Fibroblast of skin of left quadriceps (primary cell): ENCODE measurements at places on chromosomes 16 and 17.
A peak's percentile ranks its signal among the peaks of the same experiment; 100 is the strongest.

GRCh38 chr17:12927541-12928425, 90.0 kb downstream of the ELAC2 start:
- DNase-seq, result peak; percentile 5

- DNase-seq, result no peak
Measured at GRCh38 chr17:62741290-62741689, 66.8 kb downstream of the MARCHF10 start.

- no peak for DNase-seq
Measured at GRCh38 chr16:19666477-19666876, 51.5 kb downstream of the KNOP1 start.

DNA sequence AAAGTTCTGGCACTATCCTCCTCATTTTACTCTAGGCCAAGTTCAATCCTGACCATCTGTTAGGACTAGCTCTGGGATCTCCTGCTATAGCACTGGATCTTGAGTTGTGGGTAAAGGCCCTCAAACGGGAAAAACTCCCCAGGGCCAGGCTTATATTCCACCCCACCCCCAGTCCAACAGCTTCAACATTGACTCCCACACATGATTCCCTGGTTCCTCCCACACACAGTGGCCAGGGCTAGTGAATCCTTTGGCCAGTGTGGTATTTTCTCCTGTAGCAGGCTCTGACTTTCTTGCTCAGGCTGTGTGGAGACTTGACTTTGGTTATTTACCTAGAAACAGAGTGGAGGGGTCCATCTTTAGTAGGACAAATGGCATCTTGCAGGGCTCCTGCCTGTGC, 10.3 kb upstream of the AKAP10 start:
- no peak for DNase-seq

GRCh38 chr17:36609498-36609862, 8.1 kb downstream of the MRM1 start:
- no peak for DNase-seq

DNA sequence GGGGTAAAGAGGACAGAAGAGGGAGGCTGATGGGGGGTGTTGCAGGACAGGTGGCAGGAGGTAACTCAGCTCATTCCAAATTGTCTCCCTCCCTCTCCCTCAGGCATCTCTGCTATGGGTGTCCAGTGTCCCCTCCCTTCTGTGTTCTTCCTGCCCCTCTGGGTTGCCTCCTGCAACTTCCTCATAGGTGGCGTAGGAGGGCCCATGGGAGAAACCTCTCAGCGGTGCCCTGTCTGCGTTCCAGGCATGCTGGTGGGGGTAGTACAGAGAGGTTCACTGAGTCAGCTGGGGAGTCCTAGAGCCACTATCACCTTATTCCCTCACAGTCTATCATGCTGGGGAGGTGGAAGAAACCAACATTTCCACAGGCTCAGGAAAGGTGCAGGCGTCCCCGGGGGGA, 14.7 kb upstream of the ODF4 start:
- no peak for DNase-seq

- no peak for DNase-seq
Measured at GRCh38 chr16:50066482-50067289, 916 bp downstream of the HEATR3 start.

GRCh38 chr17:28328325-28328724, 6.9 kb downstream of the IFT20 start:
- no peak for DNase-seq

DNA sequence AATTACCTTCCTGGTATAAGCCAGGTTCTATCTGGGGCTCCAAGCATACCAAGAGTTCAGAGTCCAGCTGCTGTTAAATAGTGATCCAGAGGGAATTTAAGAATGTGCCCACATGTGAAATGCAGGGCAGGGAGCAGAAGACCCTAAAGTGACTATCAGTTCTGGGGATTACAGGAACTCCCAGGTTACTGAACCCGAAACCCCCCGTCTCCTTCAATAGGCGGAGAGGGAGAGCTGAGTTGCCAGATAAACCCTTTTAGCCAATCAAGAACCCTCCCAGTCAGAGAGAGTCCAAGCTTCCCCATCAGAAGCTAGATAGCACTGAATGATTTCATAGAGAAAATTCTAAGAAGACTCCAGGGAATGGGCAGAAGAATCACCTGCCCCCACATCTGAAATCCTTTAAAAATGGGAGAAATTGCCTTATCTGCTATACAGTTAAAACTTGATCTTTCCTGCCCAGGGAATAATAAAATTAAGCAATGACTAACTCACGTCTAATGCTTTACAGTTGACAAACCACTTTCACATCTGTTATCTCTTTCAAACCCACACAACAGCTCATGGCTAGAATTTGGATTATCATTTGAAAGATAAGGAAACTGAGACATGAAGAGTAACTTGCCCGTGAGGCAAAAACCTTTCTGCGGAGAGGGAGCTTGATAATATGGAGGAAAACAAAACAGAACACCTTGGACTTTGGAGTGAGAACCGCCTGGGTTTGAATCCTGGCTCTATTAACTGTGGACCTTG, 10.2 kb downstream of the NOG start:
- no peak for DNase-seq

DNA sequence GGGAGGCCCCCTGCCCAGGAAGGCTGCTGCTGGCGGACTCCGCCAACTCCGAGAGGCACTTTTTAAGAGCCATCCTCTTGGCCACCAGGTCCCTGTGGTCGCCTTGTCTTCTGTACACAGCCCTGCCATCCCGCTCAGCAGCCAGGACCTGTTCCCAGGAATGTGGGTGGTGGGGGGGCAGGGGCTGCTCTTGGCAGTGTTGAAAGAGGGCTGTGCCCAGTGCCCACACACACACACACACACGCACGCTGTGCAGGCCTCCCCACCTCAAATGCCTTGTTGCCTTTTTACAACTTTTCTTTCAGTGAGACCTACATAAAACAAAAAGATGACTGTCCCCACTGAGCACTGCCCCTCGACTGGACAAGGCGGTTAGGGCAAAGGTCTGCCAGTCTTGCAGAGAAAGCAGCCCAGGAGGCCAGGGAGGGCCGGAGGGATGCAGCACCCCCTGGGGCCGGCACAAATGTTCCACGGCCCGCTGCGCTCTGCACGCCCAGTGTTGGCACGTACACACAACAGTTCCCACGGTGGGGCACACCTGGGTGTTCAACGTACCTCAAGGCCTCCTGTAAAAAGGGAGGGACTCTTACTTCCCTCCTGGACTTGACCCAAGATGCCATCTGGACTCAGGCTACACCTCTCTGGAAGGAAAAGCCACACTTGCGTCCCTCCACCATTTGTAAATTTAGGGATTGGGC, 18.5 kb upstream of the PITPNA start:
- DNase-seq, result no peak

DNA sequence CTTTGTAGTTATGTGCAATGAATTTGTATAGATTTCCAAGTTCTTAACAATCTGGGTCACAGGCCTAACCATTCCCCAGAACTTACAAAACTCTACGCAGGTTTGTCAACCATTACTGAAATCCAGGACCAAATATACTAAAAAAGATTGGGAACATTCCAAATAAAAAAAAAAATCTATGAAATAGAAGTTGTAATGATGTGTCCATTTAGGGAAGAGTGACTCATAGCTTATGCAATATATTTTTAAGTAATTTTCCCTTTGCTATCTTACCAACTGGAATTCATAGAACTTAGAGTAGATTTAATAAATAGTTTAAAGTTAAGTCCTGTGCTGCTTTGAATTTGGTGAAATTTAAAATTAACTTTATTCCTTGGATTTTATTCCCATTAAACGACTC, 393.2 kb downstream of the PMP22 start:
- no peak for DNase-seq

- DNase-seq, result no peak
Measured at GRCh38 chr16:80611171-80611929, 70.6 kb downstream of the DYNLRB2 start.

GRCh38 chr17:59483860-59484259, 81.5 kb upstream of the DHX40 start:
- DNase-seq, result no peak

- no peak for DNase-seq
Measured at GRCh38 chr16:5381481-5381880, 283.9 kb upstream of the EEF2KMT start.

DNA sequence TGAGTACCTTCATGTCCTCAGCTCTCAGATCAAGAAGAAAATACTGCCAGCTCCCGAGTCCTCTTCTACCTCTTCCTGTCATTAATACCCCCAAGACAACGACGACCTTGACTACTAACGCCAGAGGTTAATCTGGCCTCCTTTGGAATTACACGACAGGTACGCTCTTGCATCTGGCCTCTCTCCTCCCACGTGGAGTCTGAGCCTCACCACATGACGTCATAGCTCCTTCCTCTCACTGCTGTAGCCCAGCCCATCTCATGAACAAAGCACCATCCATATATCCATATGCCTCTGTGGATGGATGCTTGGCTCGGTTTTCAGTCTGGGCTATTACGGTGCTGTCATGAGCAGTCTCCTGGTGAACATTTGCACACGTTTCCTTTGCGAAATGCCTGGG, 110.2 kb upstream of the TNRC6C start:
- no peak for DNase-seq

GRCh38 chr17:14301279-14302090, 604 bp downstream of the HS3ST3B1 start:
- no peak for DNase-seq

- DNase-seq, result no peak
Measured at GRCh38 chr16:73233329-73233765, 185.4 kb upstream of the ZFHX3 start.

GRCh38 chr17:12743046-12743445, 46.3 kb upstream of the ARHGAP44 start:
- DNase-seq, result no peak

DNA sequence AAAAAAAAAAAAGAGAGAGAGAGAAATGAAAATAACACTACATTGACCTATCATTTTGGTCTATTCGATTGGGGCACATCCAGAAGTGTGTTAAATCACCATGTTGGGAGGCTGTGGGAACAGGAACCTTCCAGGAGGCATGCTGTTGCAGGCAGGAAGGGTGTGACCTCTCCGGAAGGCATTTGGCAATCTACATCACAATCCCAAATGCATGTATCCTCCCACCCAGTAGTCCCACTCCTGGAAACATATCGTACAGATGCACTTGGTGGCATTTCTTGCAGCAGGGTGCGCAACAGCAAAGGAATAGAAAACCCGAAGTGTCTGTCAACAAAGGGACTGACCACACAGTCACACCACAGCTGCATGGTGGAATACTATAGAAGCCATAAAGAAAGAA, 7.9 kb downstream of the PLLP start:
- no peak for DNase-seq

- DNase-seq, result no peak
Measured at GRCh38 chr17:16484445-16485175, 7.4 kb downstream of the LRRC75A start.

DNA sequence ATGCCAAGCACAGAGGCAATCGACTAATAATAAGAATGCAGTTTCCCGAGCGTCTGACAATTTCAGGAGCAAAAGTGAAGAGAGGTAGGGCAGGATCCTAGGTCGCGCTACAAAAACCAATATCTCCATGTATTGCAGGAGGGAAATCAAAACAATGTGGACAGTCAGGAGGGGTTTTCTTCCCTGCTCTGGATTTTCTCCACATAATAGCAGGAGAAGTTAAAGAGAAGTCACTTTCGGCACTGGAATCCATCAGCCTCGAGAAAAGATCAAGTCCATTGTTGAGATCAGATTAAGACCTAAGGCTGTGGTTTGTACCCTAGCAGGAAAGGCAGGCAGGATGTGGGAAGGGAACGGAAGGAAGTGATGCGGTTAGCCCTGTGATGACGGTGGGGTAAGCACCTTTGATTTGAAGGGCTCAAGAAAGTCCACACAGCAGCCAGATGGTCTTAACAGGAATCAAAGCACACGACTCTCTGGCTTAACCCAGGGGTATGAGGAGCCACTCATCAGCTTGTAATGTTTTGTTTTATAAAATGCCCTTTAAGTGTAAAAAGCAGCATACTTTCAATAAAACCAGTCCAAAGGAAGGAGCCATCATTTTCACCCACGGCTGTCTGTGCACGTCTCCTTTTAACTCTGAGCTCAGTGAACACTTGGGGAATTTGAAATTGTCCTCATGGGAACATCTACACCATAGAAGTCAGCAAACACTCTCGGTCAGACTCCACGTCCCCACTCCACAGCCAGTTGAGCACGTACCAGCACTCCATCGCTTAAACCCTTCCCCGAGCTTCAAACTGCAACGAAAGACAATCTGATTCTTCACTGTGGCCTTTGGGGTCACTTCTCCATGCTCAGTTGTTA, 15.8 kb upstream of the AKTIP start:
- DNase-seq, result no peak

DNA sequence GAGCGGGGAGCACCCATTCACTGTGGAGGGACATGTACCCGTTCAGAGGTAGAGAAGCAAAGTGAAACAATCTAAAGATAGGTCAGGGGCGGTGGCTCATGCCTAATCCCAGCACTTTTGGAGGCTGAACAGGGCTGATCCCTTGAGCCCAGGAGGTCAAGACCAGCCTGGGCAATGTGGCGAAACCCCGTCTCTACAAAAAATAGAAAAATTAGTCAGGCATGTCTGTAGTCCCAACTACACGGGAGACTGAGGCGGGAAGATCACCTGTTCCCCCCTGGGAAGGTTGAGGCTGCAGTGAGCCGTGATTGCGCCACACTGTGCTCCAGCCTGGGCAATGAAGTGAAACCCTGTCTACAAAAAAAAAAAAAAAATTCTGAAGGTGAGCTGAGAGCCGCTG, 21.7 kb downstream of the MYL4 start:
- DNase-seq, result no peak

DNA sequence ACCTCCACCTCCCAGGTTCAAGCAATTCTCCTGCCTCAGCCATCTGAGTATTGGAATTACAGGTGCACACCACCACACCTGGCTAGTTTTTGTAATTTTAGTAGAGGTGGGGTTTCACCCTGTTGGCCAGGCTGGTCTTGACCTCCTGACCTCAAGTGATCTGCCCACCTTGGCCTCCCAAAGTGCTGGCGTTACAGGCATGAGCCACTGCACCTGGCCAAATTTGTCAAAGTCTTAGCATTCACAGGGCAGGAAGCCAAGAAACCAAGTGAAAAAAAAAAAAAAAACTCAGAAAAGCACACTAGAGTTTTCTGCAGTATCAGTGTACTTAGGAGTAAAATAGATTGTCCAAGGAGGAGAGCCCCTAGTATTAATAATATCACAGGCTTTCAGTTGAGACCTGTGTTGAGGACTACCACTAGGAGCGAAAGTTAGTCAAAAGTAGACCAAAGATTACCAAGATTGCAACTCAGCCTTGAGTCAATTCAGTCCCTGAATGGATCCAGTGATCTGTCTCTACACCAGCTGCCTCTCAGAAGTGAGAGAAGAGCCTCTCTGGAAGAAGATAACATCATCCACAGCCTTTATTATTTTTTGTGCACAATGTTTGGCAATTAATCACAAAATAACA, 159.7 kb downstream of the CEP112 start:
- DNase-seq, result no peak

GRCh38 chr17:80141463-80142165, 5.3 kb downstream of the EIF4A3 start:
- DNase-seq, result no peak

DNA sequence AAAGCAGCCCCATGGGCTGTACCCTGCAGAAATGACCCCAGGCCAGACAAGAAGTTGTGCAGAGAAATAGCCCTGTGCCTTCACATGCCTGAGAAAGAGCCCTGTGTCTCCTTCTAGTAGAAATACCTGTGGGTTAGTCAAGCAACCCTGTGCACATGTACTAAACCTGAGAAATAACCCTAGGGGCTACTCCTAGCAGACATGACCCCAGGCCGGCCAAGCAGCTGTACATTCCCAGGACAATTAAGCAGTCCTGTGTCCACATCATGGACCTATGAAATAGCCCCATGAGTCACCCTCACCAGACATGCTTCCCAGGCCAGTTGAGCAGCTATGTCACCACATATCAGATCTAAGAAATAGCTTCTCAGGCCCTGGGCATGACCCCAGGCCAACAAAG, 519.7 kb upstream of the CA10 start:
- no peak for DNase-seq
